ENCODE measurements at places on chromosomes 2 and 18.

- no peak for DNase-seq
These were observed 51.1 kb downstream of the CTIF start for GRCh38 chr18:48589797-48590519.

DNA sequence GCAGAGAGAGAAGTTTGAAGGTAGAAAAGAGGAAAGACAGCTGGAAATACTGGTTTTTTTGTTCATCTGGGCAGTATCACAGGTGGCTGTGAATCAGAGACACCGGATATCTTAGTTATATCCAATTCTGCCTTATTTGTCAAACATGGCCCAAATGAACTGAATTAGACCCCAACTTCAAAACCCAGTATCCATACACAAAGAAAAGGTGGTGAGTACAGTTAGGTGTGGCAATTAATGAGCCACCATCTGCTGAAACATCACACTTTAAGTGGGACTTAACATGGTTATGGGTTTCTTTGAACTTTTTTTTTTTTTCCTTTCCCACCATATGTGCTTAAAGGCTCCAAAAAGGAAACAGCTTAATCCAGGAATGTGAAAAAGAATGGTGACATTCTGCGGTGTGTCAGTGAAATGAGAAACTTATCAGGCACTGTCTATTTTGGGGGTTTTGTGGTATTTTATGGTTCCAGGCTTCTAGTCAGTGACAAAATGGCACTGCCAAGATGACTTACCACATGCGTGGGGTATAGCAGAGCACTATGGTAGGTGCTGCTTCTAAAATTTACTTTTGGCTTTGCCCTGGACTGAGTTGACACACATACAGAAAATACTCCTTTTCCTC is 5.0 kb upstream of the TMEM178A start:
- no peak for DNase-seq

DNA sequence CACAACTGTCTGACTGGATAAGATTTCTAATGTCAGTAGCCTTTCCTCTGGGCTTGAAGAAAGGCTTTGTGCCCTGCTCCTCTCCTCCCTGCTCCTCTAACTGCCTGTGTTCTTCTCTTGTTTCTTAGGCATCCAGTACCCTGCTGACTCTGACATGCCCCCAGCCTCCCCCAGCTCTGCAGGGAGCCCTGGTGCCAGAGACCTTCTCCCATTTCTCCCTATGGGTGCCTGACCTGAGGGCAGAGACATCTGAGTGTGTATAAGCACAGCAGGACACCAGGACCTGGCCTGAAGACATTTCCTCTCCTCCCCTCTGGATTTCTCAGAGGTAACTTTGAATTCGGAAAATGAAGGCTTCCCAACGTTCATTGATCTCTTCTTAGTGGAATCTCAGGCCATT is 23.6 kb downstream of the RNF144A start:
- no peak for DNase-seq

GRCh38 chr2:69238449-69239031 is 148.5 kb downstream of the GFPT1 start:
- no peak for DNase-seq

DNA sequence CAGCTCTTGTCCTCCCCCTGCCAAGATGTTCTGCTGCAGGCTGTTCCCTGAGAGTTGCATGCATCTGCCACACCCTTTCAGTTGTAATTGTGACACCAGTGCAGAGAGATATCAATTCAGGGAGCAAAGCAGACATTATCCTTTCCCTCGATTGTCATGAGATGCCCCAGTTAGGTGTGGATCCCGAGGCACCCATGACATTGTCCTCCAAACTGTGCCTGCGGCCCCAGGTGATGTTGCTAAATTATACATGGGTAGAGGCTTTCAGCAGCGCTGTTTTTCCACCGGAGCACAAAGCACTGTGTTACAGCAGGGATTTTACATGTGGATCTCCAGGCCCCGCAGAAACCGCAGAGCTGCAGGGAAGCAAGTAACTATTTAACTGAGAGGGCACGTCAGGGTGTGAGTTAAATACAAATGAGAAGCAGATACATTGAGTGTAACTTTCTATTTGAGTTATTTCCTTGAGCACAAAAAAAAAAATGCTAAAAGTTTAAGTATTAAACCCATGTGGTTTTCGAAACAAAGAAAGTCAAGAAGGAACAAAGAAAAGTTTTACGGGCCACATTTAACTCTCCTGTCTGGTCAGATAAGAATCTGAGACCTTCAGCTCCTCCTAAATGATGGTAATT is 90.3 kb upstream of the BCL2L11 start:
- no peak for DNase-seq

DNA sequence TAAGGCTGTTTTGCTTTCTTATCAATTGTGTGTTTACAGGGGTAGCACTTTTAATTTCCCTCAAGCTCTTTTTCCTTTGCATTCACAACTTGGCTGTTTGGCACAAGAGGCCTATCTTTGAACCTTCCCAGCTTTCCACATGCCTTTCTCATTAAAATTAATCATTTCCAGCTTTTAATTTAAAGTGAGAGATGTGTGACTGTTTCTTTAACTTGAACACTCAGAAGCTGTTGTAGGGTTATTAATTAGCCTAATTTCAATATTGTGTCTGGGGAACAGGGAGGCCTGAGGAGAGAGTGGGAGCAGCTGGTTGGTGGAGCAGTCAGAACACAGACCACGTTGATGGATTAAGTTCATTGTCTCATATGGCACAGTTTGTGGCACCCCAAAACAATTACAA is 4.7 kb downstream of the ASB1 start:
- DNase-seq, result no peak

DNA sequence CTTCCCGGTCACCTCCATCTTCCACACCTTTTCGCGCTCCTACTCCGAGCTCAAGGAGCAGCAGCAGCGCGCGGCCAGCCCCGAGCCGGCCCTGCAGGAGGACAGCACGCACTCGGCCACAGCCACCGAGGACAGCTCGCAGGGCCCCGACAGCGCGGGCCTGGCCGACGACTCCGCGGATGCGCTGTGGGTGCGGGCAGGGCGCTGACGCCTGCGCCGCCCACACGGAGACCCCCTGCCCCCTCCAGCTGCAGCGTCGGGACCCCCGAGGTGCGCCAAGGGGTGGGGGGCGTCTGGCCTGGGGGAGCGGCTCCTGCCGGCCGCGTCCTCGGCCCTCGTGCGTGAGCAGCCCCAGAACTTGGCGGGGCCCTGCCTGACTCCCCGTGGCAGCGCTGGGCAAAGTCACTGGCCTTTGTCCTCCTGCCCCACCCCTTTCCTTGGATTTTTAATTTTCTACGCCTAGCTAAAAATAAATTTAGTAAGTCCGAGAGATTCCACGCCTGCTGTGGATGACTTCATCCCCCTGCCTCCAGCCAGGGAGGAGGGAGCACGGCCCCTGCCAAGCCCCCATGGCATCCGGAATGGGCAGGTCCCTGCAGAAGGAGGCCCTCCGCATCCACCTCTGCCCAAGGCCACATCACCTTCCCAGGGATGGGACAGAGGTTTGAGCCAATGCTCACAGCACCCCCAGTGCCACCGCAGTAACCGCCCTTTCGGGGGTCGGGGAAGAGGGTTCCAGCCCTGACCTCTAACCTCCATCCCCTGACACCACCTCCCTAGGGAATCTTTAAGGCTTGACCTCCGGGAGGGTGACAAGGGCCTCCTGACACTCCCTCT is 51.6 kb downstream of the SLC66A2 start:
- no peak for DNase-seq

GRCh38 chr2:23684395-23685176 is 242.3 kb downstream of the ATAD2B start:
- DNase-seq, result no peak

DNA sequence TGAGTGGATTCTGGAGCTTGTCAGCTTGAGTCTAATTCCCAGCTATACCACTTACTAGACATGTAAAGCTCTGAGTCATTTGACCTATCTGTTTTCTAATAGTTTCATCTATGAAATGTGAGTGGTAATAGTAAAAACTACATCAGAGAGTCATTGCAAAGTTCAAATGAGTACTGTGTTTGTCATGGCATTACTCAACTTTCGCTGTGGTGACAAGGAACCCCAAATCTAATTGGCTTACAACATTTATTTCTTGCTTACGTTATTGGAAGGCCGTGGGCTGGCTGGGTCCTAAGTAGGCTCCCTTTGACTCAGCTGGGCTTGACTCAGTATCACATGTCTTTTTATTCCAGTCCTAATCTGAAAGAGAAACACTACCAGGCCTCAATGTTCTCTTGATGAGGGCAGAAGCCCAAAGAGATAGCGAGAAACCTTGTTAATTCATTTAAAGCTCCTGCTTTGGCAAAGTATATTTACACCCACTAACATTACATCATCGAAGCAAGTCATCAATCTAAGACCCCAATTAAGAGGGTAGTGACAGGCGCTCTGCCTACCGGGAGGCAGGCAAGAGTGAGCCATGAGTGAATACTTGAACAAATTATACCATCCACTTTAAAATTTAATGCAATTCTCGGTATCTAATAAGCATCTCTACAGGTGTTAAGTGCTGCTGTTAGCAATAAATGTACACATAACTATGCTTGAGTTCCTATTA is 431.8 kb upstream of the SPHKAP start:
- no peak for DNase-seq

GRCh38 chr18:32831781-32832180 is 59.0 kb upstream of the KLHL14 start:
- DNase-seq, result no peak

- no peak for DNase-seq
These were observed 141.5 kb downstream of the PIGN start for GRCh38 chr18:62045316-62045715.

DNA sequence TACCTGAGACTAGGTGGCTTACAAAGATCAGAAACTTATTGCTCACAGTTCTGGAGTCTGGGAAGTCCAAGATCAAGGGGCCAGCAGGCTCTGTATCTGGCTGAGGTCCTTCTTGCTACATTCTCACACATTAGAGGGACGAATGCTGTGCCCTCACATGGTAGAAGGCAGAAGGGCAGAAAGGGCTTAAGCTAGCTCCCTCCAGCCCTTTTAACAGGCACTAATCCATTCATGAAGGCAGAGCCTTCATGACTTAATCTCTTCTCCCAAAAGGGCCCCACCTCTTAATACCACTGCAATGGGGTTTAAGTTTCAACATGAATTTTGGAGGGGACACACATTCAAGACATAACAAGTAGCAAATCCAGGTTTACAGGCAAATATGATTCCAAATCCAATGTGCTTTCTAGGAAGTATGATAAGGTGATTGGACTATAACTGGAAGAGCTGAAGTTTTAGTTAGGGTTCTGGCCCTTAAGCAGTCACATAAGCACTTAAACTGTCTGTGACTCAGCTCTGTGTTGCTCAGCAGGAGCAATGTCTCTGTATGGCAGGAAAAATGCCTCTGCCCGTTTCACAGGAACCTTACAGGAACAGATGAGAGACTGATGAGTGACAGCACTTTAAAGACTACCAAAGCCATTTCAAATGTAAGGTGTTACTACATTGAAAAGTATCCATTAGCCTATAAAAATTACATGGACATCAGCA is 119.6 kb upstream of the PTPRM start:
- no peak for DNase-seq

GRCh38 chr2:168992591-168993349 is 38.4 kb downstream of the ABCB11 start:
- DNase-seq, result no peak

DNA sequence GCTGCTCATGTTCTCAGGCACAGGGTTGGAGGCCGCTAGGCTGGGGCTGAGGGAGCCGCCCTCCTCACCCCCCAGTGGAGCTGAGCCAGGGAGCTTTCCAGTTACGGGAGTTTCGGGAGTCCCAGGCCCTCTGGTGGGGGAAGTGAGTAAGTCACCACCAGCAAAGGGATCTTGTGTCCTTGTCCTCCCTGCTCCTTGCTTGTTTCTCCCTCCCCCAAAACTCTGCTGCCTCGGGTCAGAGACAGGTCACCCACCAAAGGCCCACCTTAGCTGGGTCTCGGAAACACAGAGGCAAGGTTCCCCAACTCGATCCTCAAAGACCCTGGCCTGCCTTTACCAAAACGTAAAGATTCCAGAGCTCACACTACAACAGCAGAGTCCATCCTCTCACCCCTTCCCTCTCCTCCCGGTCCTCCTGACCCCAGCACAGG is 60.5 kb upstream of the POMC start:
- peak; percentile 94 for DNase-seq

- no peak for DNase-seq
These were observed 61.9 kb downstream of the RRM2 start for GRCh38 chr2:10184421-10184820.

DNA sequence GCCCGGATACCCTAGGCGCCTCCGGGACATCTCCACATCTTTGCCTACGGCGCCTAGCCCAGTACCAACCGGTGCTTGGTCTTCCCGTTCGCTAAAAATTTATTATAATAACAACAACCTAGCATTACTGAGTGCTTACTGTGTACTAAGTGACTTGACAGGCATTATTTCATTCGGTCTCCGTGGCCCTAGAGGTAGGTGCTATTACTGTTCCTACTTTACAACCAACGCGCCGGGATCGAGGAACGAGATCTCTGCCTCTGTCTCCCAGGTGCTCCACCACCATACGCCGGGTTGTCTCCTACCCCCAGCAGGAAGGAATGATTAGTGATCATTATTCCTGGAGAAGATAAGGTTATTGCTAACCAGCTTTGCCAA is 657 bp upstream of the BIN1 start:
- peak; percentile 63 for DNase-seq

GRCh38 chr2:37201208-37201607 is 4.9 kb downstream of the CEBPZOS start:
- no peak for DNase-seq

GRCh38 chr2:156342254-156343095 is 10.0 kb upstream of the NR4A2 start:
- peak; percentile 94 for DNase-seq

DNA sequence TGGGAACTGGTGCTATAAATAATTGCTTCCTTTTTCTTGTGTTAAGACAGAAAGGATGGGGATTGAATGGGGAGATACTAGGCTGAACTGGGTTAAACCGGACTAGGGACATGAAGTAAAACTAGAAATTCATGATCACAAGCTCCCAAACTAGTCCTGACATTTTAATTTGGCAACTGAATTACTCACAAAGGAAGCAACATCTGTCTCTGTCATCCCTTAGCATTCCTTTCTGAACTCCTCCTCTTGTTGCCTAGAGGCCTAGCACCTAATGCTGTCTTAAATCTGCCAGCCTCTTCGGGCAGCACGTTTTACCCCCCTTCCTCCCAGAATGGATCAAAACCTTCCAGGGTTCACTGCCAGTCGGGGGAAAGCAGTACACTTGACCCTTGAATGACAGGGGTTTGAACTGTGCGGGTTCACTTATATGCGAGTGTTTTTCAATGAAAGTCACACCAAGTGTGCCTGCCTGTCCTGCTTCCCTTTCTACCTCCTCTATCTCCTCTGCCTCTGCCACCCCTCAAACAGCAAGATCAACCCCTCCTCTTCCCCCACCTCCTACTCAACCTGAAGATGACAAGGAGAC is 8.2 kb downstream of the KCTD1 start:
- peak; percentile 41 for DNase-seq
